Epithelial cell of alveolus of lung (primary cell): ENCODE measurements at places on chromosomes 4 and X. TPM values are rescaled to one million over a fixed set of nuclear protein-coding genes. Genes with fewer than 3 reads are reported as not detected.

Gene CT45A5
- total RNA-seq: not detected in 2 replicates

Gene IGFBP7
- 215 and 820 TPM in 2 replicates for total RNA-seq

Gene ZBTB49
- 2.1 and 3.7 TPM in 2 replicates for total RNA-seq

Gene IRS4
- total RNA-seq: 0.13 TPM in 1 of 2 replicates, not detected in the other

Gene GRIA3
- total RNA-seq: 0.39 TPM in 1 of 2 replicates, not detected in the other
